Activated CD4-positive, alpha-beta memory T cell treated with anti-CD3 and anti-CD28 coated beads for 36 hours (primary cell): ENCODE measurements at places on chromosomes 4 and X. TPM values are rescaled to one million over a fixed set of nuclear protein-coding genes. Genes with fewer than 3 reads are reported as not detected.

DMRTC1 gene
- not detected for total RNA-seq

BTC gene
- total RNA-seq = not detected

PDHA1 gene
- 245 TPM for total RNA-seq

TMEM156 gene
- total RNA-seq = 28.0 TPM

C1GALT1C1 gene
- 17.7 TPM for total RNA-seq

SPANXC gene
- not detected for total RNA-seq

EXOC1L gene
- total RNA-seq = not detected

GRPEL1 gene
- 68.7 TPM for total RNA-seq

- H3K4me3 ChIP-seq = peak overlapping the region; percentile 44
- DNase-seq = peak; percentile 43
- no peaks in the 10 kb centered on the region for H3K36me3 ChIP-seq
- peak overlapping the region; percentile 66 for H3K27ac ChIP-seq
- H3K4me1 ChIP-seq = peaks cover 54% of the 10 kb centered on the region
- no peaks in the 10 kb centered on the region for H3K27me3 ChIP-seq
These were observed 26.0 kb upstream of the VSIG1 start for GRCh38 chrX:108018656-108019381.

GRCh38 chr4:153538487-153539357, 72.6 kb downstream of the TMEM131L start:
- H3K27ac ChIP-seq = no peak overlapping the region
- no peak overlapping the region for H3K4me3 ChIP-seq
- H3K4me1 ChIP-seq = peaks cover 75% of the 10 kb centered on the region
- no peak for DNase-seq

DNA sequence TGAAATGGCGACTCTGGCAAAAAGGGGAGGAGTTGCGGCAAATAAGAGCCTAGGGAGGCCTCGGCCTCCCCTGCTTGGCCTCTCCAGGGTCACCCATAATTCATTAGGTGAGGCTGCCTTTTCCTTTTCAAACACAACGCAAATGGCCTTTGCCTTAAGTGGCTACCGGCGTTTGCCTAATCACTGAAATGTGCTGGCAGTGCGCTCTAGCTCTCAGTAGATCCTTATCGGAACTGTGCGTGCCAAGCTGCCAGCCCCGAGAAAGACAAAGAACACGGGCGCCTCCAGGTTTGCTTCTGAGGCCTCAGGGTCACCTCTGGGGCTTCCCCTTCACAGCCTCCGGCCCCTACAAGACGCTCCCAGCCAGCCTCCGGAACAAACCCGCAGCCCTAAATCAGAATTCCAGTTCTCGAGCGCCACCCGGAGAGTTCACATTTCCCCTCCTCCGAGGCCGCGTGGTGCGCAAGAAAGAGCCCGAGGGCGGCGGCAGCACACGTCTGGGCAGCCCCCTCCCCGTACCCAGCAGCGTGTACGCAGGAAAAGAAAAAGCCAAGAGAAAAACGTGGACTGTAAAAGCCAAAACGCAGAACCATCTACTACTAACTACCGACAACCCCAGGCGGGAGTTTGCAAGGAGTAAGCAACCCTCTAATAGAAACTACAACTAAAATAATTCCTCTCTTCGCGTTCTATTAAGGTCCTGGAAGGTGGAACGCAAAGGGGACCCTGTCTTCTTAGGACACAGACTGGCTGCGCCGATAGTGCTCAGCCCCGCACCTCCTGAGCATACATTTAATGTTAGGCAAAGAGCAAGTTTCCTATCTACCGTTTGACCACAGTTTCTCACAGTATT, 76.5 kb upstream of the BCOR start:
- peak overlapping the region; percentile 100 for H3K27ac ChIP-seq
- peak overlapping the region; percentile 90 for H3K4me3 ChIP-seq
- H3K4me1 ChIP-seq = peaks cover 24% of the 10 kb centered on the region
- H3K27me3 ChIP-seq = no peaks in the 10 kb centered on the region

DNA sequence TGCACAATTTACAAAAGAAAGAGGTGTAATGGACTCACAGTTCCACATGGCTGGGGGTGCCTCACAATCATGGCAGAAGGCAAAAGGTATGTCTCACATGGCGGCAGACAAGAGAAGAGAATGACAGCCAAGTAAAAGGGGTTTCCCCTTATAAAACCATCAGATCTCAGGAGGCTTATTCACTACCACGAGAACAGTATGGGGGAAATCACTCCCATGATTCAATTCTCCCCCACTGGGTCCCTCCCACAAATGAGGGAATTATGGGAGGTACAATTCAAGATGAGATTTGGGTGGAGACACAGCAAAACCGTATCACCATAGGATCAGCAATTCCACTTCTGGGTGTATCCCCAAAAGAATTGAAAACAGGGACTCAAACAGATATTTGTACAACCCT, 97.5 kb upstream of the STX18 start:
- H3K27me3 ChIP-seq = no peaks in the 10 kb centered on the region
- H3K36me3 ChIP-seq = peaks cover 12% of the 10 kb centered on the region
- peaks cover 8% of the 10 kb centered on the region for H3K4me1 ChIP-seq
- H3K27ac ChIP-seq = no peak overlapping the region
- no peak for DNase-seq
- H3K4me3 ChIP-seq = no peak overlapping the region

GRCh38 chrX:11787564-11787963, 29.5 kb downstream of the MSL3 start:
- DNase-seq = peak; percentile 82
- H3K27ac ChIP-seq = no peak overlapping the region
- H3K4me1 ChIP-seq = peaks cover 15% of the 10 kb centered on the region
- H3K36me3 ChIP-seq = no peaks in the 10 kb centered on the region

DNA sequence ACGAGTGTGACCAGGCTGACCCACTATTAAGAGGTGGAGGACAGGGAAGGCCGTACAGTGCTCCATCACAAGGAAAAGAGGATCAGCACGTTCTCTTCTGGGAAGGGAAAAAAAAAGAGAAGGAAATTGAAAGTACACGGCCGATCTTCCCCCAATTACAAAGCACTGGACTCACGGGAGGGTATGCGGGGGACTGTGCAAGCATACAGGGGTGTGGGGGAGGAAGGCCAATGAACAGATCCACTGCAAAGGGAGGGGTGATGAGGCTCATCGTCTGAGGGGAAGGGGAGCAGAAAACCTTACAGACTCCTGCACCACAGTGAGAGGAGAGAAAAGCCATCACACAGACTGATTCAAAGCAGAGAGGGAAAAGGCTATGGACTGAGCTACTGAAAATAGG, 1.1 kb downstream of the ELK1 start:
- no peak for DNase-seq
- peaks cover 48% of the 10 kb centered on the region for H3K4me1 ChIP-seq
- H3K27ac ChIP-seq = peak overlapping the region; percentile 93
- H3K36me3 ChIP-seq = peaks cover 41% of the 10 kb centered on the region
- no peaks in the 10 kb centered on the region for H3K27me3 ChIP-seq

GRCh38 chr4:77349364-77349763, 192.4 kb downstream of the CCNG2 start:
- H3K36me3 ChIP-seq = no peaks in the 10 kb centered on the region
- no peak overlapping the region for H3K27ac ChIP-seq
- peaks cover 10% of the 10 kb centered on the region for H3K27me3 ChIP-seq
- H3K4me3 ChIP-seq = no peak overlapping the region
- no peak for DNase-seq

GRCh38 chr4:101464596-101464995, 117.3 kb upstream of the PPP3CA start:
- H3K4me1 ChIP-seq = no peaks in the 10 kb centered on the region
- H3K27me3 ChIP-seq = peaks cover 17% of the 10 kb centered on the region
- H3K27ac ChIP-seq = no peak overlapping the region
- no peak for DNase-seq

GRCh38 chrX:136588036-136588435, 56.0 kb downstream of the VGLL1 start:
- peak overlapping the region; percentile 74 for H3K27ac ChIP-seq
- H3K4me3 ChIP-seq = peak overlapping the region; percentile 12
- no peaks in the 10 kb centered on the region for H3K27me3 ChIP-seq
- DNase-seq = no peak
- peaks cover 66% of the 10 kb centered on the region for H3K4me1 ChIP-seq

- DNase-seq = no peak
- peaks cover 5% of the 10 kb centered on the region for H3K27me3 ChIP-seq
- no peak overlapping the region for H3K27ac ChIP-seq
- H3K4me3 ChIP-seq = no peak overlapping the region
- no peaks in the 10 kb centered on the region for H3K4me1 ChIP-seq
These were observed 29.1 kb downstream of the PHOX2B start for GRCh38 chr4:41719417-41719816.

GRCh38 chrX:54695231-54695630, 102.8 kb downstream of the ITIH6 start:
- no peak overlapping the region for H3K27ac ChIP-seq
- H3K36me3 ChIP-seq = peaks cover 1% of the 10 kb centered on the region
- no peak for DNase-seq
- no peaks in the 10 kb centered on the region for H3K4me1 ChIP-seq

DNA sequence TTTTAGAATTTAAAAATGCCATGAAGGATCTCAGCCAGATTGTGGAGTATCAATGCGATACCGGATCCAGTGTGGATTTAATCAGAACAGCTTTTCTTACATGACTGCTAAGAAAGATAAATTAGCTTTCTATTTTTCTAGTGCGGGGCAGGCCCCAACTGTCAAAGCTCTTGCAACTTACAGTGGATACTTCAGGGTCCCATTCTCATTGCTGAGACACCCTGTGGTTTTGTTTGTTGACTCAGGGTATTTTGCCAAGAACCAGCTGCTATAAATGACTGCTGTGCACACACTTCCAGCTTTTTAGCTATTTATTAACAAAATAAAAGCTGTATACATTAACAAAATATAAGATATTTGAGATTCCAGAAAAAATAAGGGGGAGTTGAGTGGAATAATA, 166.4 kb downstream of the DCLK2 start:
- no peak overlapping the region for H3K4me3 ChIP-seq
- no peak overlapping the region for H3K27ac ChIP-seq
- H3K4me1 ChIP-seq = no peaks in the 10 kb centered on the region
- H3K27me3 ChIP-seq = peaks cover 6% of the 10 kb centered on the region
- DNase-seq = no peak

- H3K4me3 ChIP-seq = no peak overlapping the region
- no peaks in the 10 kb centered on the region for H3K4me1 ChIP-seq
- H3K27ac ChIP-seq = no peak overlapping the region
These were observed 1586.9 kb downstream of the TECRL start for GRCh38 chr4:62822306-62822705.

- peaks cover 10% of the 10 kb centered on the region for H3K36me3 ChIP-seq
- no peaks in the 10 kb centered on the region for H3K27me3 ChIP-seq
- H3K27ac ChIP-seq = no peak overlapping the region
These were observed 43.7 kb downstream of the NSG1 start for GRCh38 chr4:4430492-4431195.

GRCh38 chr4:3389233-3390215, 52.2 kb upstream of the HGFAC start:
- no peak overlapping the region for H3K27ac ChIP-seq
- no peak overlapping the region for H3K4me3 ChIP-seq
- H3K36me3 ChIP-seq = no peaks in the 10 kb centered on the region
- DNase-seq = no peak

GRCh38 chr4:77158487-77158861, 1.5 kb downstream of the CCNG2 start:
- peaks cover 17% of the 10 kb centered on the region for H3K36me3 ChIP-seq
- peak; percentile 32 for DNase-seq
- peak overlapping the region; percentile 54 for H3K27ac ChIP-seq

- no peak overlapping the region for H3K27ac ChIP-seq
- H3K27me3 ChIP-seq = peaks cover 10% of the 10 kb centered on the region
- no peaks in the 10 kb centered on the region for H3K36me3 ChIP-seq
These were observed 13.5 kb downstream of the DCHS2 start for GRCh38 chr4:154478128-154478527.

- H3K4me1 ChIP-seq = no peaks in the 10 kb centered on the region
- DNase-seq = no peak
- H3K36me3 ChIP-seq = no peaks in the 10 kb centered on the region
- no peak overlapping the region for H3K27ac ChIP-seq
- H3K4me3 ChIP-seq = no peak overlapping the region
These were observed 24.8 kb downstream of the GRXCR1 start for GRCh38 chr4:42917296-42917695.

DNA sequence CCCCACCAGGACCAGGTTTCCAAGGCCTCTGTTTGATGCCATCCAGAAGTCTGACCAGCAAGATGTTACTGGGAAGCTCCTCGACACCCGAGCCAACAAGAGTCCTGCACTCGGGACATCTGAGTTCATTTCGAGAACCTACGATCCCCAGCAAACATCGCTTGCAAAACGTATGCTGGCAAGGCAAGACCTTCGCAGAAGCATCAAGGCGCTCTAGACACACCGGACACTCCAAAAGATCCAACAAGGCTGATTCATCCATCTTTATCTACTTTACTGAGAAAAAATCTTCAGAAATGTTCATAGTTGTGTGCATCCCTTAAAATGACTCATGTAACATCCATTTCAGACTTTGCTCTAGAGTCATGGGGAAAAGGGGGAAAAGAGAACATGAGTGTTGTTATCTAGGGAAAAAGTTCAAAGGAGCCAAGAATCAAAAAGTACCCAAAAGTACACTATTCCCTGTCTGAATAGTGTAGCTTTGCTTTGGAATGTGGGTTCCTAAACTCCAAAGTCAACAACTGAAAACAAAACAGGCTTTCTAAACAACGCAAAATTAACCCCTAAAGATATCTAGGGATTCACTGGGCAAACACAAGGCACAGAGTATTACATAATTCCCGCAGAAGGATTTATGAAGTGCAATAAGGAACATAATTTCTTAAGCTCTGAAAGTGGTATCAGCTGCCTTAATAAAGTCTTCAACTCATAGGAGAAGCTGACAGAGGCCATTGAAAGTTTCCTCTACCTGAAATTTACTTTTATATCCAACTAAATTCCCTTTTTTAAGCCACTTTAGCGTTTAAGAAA, 1.6 kb downstream of the SH3RF1 start:
- no peak overlapping the region for H3K4me3 ChIP-seq
- peaks cover 3% of the 10 kb centered on the region for H3K4me1 ChIP-seq
- DNase-seq = no peak
- H3K36me3 ChIP-seq = no peaks in the 10 kb centered on the region
- no peak overlapping the region for H3K27ac ChIP-seq
- H3K27me3 ChIP-seq = peaks cover 44% of the 10 kb centered on the region

- H3K4me3 ChIP-seq = no peak overlapping the region
- no peak for DNase-seq
- H3K27me3 ChIP-seq = no peaks in the 10 kb centered on the region
- H3K4me1 ChIP-seq = no peaks in the 10 kb centered on the region
These were observed 218.6 kb downstream of the SPCS3 start for GRCh38 chr4:176538217-176538925.

- DNase-seq = no peak
- no peak overlapping the region for H3K27ac ChIP-seq
- no peaks in the 10 kb centered on the region for H3K4me1 ChIP-seq
- H3K4me3 ChIP-seq = no peak overlapping the region
- H3K27me3 ChIP-seq = peaks cover under 1% of the 10 kb centered on the region
- no peaks in the 10 kb centered on the region for H3K36me3 ChIP-seq
These were observed 72.4 kb downstream of the SORCS2 start for GRCh38 chr4:7264694-7265093.

DNA sequence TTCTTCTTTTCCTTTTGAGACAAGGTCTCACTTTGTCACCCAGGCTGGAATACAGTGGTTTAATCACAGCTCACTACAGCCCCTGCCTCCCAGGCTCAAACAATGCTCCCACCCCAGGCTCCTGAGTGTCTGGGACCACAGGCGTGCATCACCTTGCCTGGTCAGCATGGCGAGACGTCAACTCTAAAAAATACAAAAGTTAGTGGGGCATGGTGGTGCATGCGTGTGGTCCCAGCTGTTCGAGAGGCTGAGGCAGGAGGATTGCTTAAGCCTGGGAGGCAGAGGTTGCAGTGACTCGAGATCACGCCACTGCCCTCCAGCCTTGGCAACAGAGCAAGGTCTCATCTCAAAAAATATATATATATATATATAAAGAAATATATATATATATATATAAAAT, 242.4 kb downstream of the SHOX start:
- H3K27ac ChIP-seq = no peak overlapping the region
- H3K27me3 ChIP-seq = peaks cover 2% of the 10 kb centered on the region
- H3K4me3 ChIP-seq = no peak overlapping the region
